Testis (tissue), 5 donors: ENCODE measurements at places on chromosomes 12 and 14.

DNA sequence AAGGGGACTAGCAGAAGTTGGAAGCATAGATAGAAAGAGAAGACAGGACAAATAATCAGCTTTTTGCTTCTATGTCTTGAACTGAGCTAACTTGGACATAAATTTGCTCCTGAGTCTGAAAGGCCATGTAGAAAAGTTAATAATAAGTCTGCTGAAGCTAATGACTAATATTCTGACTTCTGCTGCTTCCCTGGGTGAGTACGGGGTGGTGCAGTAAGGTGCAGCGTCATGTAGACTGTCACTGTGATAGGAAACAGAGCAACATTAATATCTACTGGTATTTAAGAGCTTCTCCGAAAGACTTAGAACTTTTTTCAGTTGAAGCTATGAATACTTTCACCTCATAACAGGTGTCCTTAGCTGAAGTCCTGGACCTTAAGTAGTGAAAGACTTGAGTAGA, 34.1 kb upstream of the CPM start:
- no peak for DNase-seq

GRCh38 chr12:75634244-75635222, 123.1 kb upstream of the KRR1 start:
- DNase-seq = no peak

GRCh38 chr12:22126758-22127157, 80.7 kb downstream of the CMAS start:
- no peak for DNase-seq

DNA sequence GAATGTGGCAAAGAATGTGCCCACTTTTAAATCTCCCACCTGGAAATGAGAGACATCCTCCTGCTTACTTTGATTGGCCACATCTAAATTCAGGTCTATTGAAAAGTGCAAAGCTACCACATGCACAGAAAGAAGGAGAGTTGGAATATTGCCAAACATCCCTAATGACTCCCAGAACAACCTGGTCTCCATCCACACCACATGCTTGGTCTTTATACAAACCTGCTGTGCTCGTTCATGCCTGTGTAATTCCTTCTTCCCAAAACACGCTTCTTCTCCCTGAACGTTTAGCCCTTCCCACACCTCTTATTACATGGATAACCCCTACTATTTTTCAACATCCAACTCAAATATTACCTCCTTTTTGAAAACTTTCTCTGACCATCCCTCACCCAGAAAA, 66.2 kb upstream of the BCL2L14 start:
- DNase-seq = no peak

- no peak for DNase-seq
Observed at GRCh38 chr14:61479746-61480502, 158.5 kb downstream of the PRKCH start.

DNA sequence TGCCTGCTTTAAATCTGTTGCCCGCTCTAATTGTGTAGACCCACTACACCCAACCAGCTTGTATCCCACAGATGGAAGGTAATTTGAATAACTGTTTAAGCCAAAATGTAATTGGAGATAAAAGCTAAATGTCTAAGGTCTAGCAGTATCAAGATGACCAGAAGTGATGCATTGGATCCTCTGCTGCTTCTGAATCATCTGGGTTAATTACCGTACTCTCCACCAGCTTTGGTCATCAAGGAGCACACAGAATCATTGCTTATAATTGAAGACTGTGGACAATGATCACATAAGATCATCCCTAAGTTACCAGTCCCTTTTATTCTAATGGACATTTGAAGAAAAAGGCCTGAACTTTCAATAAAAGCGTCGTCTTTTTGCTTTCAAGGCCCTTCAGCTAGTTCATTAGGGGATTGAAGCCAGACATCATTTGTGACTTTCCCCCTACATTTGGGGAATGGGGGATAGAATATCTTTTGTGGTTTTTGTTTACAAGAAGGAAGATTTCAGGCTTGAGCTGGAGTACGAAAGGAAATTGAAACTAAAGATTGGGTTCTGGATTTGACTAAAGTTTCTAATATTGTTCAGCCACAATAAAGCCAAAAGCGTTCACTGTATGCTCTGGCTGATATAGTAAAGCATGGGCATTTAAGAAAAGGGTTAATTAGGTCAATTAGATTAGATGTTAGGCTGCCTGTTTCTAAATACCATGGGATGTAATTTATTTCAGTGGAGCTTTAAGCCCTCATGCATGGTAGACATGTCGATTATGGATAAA, 123.2 kb downstream of the CHST11 start:
- DNase-seq = no peak

GRCh38 chr12:126286203-126286602, 1221.0 kb downstream of the AACS start:
- no peak for DNase-seq
